ENCODE measurements at places on chromosomes 5 and 9.

- DNase-seq, result no peak
Observed at GRCh38 chr5:142385194-142385593, 60.4 kb upstream of the SPRY4 start.

- DNase-seq, result no peak
Observed at GRCh38 chr9:125272697-125273096, 11.1 kb downstream of the GAPVD1 start.

- no peak for DNase-seq
Observed at GRCh38 chr9:114811301-114811700, 5.5 kb upstream of the TNFSF15 start.

DNA sequence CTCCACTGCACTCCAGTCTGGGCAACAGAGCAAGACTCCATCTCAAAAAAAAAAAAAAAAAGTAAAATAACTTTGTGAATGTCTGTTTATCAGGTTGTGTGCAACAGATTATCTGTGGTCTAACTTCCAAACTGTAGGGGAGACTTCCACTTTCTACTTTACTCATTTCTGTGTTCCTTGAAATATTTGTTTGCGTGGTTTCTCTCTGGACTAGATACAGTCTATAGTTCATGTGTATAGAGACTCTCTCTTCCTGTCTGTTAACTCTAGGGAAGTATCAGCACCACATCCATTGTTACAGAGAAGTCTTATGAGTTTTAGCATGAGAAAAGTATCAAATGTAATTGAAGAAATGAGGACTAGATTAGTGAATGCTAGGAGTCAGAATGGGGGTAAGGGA is 168.3 kb downstream of the LPAR1 start:
- DNase-seq, result no peak

DNA sequence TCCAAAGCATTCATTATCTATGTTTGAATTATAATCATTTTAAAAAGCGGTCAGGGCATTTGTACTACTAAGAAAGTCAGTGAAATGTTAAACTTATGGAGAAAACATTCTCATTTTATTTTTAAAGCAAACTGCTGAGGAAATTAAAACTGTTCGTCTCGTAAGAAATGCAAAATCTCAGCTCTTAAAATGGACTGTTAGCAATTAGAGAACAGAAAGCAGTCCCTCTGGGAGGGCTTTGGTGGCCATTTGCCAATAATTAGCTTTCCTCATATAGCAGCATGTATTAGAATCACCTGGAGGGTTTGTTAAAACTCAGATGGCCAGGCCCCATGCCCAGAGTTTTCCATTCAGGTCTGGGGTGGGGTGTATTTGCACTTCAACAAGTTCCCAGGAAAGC is 120.7 kb upstream of the RASEF start:
- DNase-seq, result no peak

DNA sequence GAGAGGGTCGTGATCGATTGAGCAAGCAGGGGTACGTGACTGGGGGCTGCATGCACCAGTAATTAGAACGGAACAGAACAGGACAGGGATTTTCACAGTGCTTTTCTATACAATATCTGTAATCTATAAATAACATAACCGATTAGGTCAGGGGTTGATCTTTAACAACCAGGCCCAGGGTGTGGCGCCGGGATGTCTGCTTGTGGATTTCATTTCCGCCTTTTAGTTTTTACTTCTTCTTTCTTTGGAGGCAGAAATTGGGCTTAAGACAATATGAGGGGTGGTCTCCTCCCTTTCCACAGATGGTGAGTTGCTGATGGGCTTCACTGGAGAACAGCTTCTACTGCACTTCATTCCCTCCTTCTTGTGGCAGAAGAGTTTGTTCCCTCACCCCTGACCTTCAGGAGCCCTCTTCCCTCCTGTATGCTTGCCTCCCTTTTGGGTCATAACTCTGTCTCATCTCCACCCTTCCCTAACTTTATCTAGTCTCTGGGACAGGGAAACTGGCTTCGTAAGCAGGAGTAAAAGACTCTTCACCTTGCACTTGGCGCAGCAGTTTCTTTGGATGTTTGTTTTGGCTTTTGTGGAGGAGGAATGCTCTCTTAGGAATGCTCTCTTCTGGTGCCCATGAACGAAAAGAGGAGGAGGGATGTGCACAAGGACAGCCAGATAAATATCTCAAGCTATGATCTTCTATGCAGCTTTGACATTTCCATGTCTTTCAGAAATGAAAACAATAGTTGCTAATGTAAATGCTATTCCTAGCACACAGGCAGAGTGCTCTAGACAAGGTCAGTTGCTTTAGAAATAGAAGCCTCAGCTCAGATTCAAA is 139.8 kb upstream of the RPS23 start:
- DNase-seq, result no peak

GRCh38 chr5:62576570-62577170 is 1.9 kb upstream of the LRRC70 start:
- no peak for DNase-seq

DNA sequence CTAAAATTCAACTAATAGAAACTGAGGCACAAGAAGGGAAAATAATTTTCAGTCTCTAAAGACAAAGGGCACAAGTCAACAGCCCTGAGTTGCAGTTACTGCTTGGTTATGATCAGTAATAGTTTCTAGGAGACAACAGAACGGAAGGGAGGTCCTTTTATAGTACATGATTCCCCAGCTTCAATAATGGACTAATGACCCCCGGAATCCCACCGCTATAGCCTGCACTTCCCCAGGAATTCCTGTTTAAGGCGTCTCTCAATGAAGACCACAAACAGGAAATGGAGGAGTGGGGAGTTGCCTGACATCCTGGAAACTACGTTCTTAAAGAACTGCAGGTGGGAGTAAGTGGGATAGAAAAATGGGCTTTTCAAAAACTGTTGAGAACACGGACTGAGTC is 60.6 kb downstream of the DIAPH1 start:
- DNase-seq, result no peak

- no peak for DNase-seq
Observed at GRCh38 chr5:155996123-155996522, 330.8 kb upstream of the SGCD start.

DNA sequence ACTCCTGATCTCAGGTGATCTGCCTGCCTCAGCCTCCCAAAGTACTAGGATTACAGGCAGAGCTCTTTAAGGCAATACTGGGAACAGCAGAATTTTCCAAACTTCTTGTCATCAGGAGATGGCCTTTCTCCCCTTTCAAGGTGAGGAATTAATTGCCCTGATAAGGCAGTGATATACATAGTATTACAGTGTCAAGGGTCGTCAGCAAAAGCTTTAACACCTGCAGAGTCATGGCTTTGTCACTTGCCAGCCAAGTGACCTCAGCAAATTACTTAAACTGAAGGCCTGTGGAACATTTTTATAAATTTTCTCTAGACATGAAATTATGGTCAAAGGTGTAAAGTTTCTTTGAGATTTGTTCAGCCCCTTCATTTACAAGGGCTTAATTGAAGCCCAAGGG is 59.5 kb downstream of the FBXO38 start:
- no peak for DNase-seq
